NCI-H526 (cell line): ENCODE measurements at places on chromosomes 2 and 18.

DNA sequence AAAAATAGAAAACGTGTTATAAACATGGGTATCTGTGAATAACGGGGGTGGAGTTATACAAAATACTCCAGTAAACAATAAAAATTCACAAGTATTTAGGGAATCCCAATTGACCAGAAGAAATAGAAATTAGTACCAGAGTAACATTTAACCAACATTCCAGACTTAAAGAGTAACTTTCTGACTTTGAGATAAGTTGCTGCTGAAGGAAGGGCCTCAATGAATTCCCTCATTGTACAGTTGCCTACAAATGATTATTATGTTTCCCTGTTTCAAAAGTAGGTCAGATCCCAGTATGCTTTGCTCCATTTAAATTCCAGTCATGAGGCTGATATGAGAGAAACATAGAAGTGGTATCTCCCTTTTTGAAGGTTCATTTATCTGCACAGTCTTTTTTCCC is 88.3 kb upstream of the KCNH7 start:
- DNase-seq: no peak

DNA sequence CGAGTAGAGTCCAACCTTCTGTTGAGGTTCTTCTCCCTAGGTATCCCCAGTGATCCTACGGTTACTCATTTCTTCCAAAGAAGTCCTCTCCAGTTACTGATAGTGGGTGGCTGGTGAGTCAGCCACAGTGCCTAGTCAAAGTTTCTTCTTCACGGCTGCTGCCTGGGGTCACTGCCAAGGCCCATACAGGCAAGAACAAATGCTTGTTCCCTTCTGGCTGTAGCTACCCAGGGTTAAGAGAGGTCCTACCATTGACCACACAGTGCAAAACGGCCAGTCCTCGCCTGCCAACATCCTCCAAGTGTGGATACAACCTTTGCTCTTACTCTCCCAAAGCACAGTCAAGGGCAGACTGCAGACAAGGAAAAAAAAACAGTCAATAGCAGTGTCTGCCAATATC is 2.9 kb upstream of the PTPN4 start:
- no peak for DNase-seq

GRCh38 chr2:113231064-113231463 is 47.7 kb downstream of the PAX8 start:
- no peak for DNase-seq

DNA sequence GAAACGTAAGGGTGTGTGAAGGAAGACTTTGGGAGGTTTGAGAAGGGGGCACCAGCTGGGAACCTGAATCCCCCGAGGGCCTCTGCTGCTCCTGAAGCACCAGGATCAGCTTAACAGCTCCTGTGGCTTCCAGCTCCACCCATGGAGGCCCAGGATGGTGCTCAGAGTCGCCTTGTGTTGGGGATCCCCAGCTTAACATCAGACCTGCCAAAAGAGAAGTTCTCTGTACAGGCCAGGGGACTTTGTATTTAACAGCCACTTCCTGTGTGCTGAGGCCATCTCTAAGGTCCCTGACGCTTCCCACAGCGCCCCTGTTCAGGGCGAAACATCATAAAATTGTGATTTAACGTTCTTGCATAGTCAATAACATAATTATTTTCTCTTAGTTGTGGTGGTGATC is 77.5 kb downstream of the NCK2 start:
- DNase-seq: no peak

DNA sequence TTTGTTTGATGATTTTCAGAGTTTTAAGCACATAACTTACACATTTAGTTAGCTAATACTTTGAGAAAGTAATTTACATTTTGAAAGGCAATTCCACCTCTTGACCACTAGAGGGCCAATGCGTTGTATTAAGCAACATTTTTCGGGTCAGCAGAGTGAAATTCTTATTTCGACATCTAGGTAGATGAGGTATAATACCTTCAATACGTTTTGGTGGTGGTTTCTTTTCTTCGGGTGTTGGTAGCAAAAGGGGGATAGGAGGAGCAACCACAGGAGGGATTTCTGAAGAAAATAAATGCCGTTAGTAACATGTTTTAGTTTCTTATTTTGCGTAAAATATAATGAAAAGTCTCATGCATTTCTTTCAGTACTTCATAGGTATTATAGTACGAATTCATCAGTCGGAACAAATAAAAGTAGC is 106.3 kb downstream of the TTN start:
- DNase-seq: no peak

GRCh38 chr2:123913143-123913735 is 111.8 kb upstream of the CNTNAP5 start:
- DNase-seq: no peak

GRCh38 chr2:141728886-141729285 is 401.9 kb downstream of the LRP1B start:
- DNase-seq: no peak
